ENCODE measurements at places on chromosomes 6 and 20.

DNA sequence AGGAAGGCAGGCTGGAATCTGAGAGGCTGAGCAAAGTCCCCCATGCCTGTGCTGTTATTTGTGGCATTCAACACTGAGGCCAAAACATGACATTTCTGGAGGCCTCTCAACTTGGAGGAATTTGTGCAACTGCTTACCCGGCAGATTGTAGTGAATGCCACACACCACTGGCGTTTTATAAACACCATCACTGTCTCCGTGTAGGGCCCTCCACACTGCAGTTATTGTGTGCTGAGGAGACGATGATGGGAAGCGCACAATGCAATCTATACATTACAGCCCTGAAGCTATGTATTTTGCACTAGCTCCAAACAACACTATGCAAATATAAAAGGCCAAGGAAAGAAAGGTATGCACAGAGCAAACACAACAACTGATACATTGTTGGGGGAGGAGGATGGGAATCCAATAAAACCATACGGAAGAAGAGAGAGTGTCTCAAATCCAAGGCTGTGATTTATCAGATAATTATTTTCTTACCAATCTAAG is 106.5 kb downstream of the SMLR1 start:
- peak; percentile 75 for DNase-seq

- peak; percentile 95 for DNase-seq
These were observed 285.2 kb downstream of the UST start for GRCh38 chr6:149031859-149032598.

DNA sequence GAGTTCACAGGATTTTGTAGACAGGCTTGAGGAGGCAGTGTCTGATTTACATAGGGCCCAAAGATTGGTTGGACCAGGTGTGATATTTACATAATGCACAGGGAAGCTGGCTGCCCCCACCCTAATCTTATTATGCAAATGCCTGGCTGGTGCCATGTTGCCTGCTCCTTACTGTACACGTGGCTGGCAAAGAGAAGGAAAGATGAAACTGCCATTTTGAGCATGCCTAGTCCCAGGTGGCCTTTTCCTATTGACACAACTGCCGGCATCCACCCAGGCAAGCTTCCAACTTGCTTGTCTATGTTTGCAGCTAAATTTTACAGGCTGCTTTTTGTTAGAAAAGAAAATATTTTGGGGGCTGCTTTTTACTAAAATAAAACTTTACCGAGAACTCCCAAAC is 174.6 kb downstream of the LMBRD1 start:
- no peak for DNase-seq

DNA sequence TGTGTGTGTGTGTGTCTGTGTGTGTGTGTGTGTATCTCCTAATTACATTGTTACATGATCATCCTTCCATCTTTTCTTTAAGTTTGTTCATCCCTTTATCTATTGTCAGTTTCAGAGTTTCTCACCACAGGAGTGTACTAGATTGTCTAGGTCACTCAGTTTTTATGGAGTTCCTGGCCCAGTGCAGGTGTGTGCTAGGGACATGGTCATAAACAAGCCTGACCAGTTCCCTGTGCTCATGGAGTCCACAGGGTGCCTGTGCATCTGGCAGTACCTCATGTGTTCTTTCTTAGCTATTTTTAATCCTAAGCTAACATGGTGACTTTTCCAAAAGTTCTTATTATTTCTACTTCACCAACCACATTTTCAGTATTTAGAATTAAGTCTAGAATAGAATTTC is 43.9 kb downstream of the PHACTR2 start:
- DNase-seq: no peak

DNA sequence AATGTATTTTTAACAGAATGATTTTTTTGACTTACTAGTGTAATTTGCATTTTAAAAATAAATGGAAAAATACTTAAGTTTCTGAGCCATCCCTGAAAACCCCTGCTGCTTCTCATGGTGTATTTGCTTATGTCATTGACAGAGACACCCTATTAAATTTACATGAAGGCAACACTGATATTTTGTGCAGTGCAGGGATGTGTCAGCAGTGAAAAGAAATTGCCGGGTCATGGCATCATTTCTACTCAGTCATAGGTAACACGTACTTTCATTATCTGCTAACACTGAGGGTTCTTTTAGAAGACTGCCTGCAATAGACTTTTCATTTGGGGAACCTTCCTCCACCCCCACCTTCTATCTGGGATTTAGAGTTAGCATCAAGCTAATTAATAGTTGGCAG is 136.7 kb upstream of the RNF217 start:
- DNase-seq: no peak

DNA sequence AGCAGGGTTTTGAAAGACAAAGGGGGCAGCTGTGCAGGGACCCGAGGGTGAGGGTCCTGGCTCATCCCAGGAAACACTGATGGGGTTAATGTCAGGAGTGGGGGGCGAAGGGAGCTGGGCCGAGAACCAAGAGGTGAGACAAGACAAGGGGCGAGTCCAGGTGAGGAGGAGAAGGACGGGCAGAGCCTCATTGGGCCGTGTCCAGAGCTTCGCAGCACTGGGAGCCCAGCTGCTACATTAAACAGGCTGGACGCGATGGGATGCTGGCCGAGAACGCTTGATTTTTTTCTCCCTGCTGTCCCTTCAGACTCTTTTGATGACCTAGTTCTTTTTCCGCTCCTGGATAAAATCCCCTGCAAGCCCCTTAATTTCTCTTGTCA is 172.8 kb upstream of the SNX9 start:
- no peak for DNase-seq

GRCh38 chr6:12288914-12289313 is 1.2 kb upstream of the EDN1 start:
- no peak for DNase-seq

- no peak for DNase-seq
These were observed 176.4 kb upstream of the RREB1 start for GRCh38 chr6:6931071-6932025.

GRCh38 chr6:70901324-70901723 is 55.5 kb downstream of the B3GAT2 start:
- no peak for DNase-seq
